Stimulated activated CD4-positive, alpha-beta T cell treated with anti-CD3 and anti-CD28 coated beads, Interleukin-15, amount 100 ng/mL, for 1 hour (primary cell): ENCODE measurements at places on chromosomes 5 and 9.

DNA sequence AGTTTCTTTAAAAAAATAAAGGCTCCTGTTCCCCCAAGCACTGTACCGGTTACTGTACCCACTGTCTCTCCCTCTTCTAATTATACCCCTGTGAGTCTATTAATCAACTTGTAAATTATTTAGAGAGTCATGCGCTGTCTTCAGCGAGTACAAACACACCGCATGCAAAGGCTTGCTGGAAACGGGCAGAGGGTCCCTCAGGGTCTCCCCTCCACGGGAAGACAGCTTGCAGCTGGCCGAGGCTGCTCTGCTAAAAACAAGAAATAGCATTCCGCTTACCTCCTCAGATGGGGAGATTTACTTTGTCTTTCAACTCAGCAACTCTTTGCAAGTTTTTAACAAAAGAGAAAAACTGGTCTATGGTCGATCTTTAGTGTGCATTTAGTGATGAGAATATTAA, 71.8 kb downstream of the AK8 start:
- DNase-seq = no peak

GRCh38 chr5:14261856-14262611, 118.9 kb downstream of the TRIO start:
- DNase-seq = no peak

GRCh38 chr9:37337301-37337890, 85.1 kb upstream of the GRHPR start:
- no peak for DNase-seq

- DNase-seq = no peak
Observed at GRCh38 chr5:174807471-174807870, 83.1 kb downstream of the MSX2 start.

- DNase-seq = no peak
Observed at GRCh38 chr9:36357639-36358038, 42.4 kb downstream of the RNF38 start.

GRCh38 chr9:109780453-109781033, 545 bp downstream of the PALM2AKAP2 start:
- DNase-seq = no peak

DNA sequence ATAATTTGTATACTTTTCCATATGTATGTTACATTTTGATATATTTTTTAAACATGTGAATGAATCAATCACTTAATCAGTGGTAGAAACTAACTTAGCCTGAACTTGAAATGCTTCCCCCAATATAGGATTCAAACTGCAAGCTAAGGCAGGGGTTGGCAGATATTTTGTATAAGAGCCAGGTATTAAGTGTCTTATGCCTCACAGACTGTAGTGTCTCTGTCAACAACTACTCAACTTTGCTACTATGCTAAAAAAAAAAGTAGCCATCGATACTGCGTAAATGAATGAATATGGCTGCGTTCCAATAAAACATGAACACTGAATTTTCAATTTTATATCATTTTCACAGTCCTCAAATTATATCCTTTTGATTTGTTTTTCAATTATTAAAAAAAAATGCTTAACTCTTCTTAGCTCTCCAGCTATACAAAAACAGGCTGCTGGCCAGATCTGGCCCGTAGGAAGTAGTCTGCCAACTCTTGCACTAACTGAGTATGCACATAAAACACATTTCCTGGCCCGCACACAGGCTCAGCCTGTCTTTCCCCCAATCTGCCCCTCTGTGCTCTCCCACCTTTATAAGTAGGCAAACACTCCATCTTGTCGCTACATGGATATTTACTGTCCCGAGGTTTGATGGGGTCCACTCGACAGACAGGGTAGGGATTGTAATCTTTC, 91.8 kb downstream of the SAXO1 start:
- no peak for DNase-seq

- DNase-seq = no peak
Observed at GRCh38 chr9:114058688-114059046, 19.4 kb downstream of the AMBP start.

GRCh38 chr9:90365666-90366065, 277.0 kb downstream of the DIRAS2 start:
- no peak for DNase-seq

DNA sequence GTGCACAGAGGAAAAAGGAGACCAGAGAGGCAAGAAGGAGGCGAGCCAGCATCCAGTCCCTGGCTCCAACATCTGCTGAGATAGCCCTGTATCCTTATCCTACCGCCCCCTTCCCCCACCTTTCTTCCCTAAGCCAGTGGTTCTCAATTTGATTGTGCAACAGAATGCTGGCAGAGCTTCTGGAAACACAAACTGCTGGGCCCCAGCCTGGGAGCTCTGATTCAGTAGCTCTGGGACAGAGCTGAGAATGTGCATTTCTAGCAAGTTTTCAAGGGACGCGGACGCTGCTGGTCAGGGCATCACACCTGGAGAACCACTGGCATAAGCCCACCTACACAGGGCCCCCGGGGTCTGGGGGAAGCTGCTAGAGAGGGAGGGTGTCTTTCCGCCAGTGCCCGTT, 21.1 kb downstream of the AK8 start:
- DNase-seq = no peak

DNA sequence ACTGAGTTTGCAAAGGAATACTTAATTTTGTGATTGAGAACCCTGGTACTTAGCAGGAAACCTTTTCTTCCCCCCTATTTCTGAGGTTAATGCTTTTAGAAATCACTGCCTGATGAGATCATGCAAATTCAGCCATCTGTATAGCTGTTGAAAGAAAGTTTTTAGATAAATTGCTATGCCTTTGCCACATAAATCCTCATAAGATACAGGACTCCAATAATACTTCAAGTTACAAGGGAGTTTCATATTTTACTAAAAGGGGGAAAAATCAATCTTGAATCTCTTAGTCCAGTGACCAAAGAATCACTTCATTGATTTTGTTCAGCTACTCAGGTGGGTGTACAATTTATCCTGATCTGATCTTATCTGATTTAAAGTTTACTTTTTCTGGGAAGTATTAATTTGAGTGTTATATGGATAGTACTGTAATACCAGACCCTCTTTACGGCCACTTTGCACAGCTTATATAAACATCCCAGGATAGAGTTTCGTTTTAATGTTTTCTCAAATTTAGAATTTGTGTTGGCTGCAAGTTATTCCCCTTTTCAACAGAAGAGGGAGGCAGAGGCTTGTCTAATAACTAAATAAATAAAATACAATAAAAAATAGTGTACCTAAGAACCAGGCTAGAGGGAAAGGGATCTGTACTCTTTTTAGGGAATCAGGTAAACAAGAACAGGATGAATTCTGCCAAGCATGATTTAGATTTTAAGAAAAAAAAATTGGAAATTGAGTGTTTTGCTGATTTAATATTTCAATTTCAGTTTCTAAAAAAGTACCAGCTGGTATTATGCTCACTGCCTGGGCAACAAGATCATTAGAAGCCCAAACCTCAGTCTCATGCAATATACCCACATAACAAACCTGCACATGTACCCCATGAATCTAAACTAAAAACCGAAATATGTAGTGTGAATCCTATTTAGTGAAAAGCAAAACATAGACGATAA, 69.1 kb downstream of the PSAT1 start:
- no peak for DNase-seq

GRCh38 chr9:9949978-9950377, 662.8 kb downstream of the PTPRD start:
- no peak for DNase-seq

- DNase-seq = no peak
Observed at GRCh38 chr9:104779334-104779733, 15.4 kb downstream of the NIPSNAP3B start.

DNA sequence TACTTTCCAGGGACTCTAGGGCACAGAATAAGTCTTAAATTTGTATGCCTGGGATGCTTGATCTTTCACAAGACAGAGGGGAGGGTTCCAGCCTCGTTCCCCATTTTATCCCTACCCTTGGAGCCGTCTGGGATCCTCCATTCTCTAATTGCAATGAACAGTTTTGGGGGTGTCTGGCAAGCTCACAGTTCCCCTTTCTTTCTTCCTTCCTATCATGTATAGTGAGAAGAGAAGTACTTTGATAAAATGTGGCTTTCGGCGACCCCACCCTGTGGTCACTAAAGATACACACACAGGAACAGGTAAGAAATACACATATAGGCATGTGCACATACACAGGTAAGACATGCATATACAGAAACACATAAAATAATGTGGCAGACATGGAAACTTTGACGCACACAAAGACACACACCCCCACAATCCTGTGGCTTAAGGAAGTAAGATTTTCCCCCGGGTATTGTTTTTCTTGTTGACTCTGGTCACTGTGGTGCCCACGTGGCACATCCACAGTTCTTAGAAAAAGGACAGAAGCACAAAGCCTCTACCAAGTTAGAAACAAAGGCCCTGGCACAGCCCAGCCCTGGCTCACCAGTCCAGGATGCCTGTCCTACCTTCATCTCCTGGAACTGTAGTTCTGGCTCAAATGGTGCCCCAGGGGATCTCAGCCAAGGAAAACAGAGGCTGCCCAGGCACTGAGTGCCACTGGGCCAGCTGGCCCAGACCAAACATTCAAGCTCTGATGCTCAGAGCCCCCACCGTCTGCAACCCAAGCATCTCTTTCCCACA, 6.3 kb upstream of the SMU1 start:
- no peak for DNase-seq

GRCh38 chr9:91659529-91660495, 236.2 kb upstream of the NFIL3 start:
- no peak for DNase-seq

DNA sequence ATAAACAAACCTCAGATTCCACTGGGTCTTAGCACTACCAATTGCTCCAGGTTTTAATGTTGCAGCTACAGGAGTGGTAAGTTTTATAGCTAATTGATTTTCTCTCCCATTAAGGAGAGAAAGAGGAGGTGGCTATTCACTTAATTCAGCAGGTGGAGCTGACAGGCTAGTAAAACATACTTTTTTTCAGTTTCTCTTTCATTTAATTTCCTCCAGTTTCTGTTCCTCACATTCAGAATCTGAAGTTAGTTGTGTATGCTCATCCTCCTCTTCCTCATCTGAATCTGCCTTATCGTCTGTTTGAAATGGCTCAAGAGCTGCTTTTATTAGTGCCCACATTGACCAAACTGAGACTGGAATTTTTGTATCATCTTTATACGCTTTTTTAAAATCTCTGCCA, 98.0 kb downstream of the PLPPR1 start:
- no peak for DNase-seq
